ENCODE measurements at places on chromosomes 3 and 15.
A peak's percentile ranks its signal among the peaks of the same experiment; 100 is the strongest.

GRCh38 chr15:65423976-65424679, 1.4 kb upstream of the IGDCC4 start:
- H3K4me3 ChIP-seq = no peak overlapping the region
- peaks cover 5% of the 10 kb centered on the region for H3K27me3 ChIP-seq
- H3K36me3 ChIP-seq = no peaks in the 10 kb centered on the region
- no peak for DNase-seq
- peaks cover 13% of the 10 kb centered on the region for H3K4me1 ChIP-seq

DNA sequence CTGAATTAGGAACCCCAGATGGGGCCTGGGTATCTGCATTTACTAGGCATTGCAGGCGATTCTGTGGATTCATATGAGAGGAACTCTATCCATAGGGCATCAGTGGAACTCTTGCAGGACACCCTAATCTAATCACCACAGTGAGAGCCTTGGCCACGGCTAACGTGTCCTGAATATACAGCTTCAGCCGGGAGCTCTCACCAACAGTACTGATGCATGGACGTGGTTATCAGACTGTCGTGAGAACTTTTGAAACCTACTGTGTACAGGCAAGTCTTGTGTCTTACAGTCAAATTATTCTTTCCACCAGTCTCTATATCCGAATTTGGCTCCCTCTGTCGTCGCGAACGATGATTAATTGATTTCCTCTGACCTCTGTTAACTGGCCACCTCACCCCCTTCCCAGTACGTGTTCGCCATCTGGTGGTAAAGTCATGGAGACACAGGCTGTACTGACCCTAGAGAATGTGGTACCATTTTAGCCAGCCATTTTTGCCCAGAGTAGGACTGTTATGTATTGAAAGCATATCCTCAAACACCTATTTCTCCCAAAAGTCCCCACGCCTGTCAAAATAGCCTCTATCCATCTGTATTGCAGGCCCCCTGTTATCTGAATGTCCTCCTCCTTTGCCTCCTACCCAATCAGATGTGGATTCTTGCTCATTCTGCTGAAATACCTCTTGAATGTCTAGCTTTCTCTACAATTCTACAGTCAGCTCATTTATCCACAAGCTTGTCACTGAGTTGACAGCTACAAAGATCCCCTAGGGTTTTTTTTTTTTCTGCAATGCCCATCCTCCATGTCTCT, 39.7 kb downstream of the GLDN start:
- no peak overlapping the region for H3K4me3 ChIP-seq
- peak; percentile 54 for DNase-seq
- no peak overlapping the region for H3K27ac ChIP-seq
- H3K27me3 ChIP-seq = no peaks in the 10 kb centered on the region
- no peaks in the 10 kb centered on the region for H3K36me3 ChIP-seq

DNA sequence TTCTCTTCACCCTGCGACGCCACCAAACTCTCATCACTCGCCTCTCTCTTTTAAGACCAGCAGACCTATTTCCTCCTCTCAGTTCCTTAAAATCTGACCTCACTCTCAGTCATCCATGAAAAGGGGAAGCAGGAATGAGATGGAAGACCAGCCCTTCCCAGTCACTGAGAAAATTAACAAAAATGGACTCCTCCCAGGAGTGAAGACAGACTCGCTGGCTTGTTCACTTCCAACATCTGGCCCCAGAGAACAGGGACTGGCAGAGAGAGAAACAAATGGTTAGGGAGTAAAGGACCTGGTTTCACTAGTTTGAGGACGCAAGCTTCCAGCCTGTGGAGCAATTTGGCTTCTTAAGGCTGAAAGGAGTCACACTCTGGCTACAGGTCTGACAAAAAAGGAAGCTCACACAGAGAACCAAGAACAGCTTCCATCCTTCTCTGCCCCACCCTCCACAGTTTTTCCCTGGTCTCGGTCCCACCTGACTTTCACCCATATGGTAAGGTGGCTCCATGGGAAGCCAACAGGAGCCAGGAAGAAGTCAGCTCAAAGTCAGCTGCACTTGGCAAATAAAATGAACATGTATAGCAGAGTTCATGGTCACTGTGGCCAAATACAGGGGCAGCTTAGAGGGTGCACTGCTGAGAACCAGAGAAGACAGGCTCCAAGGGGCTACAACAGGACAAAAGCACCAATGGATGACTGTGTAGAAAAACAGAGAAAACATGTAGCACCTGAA, 57.2 kb downstream of the ITGB5 start:
- no peak for DNase-seq
- peak overlapping the region; percentile 7 for H3K27ac ChIP-seq
- no peak overlapping the region for H3K4me3 ChIP-seq
- H3K36me3 ChIP-seq = peaks cover 12% of the 10 kb centered on the region
- peaks cover 26% of the 10 kb centered on the region for H3K4me1 ChIP-seq

DNA sequence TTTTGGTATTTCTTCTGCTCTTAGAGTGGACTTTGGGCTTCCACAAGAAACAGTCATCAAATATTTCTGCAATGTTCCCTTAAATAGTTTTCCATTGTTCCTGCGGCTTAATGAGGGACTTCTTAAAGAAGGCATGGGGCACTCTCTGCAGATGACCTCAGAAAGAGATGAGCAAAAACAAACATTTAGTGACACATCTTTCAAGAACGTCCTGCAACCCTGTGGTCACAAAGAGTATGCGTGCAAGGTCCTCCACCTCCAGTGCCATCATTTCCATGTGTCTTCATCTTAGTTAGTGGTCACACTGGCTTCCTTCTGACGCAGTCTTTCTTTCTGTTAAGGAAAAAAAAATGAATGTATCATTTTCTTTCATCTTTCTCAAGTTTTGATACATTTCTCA, 56.2 kb downstream of the GREM1 start:
- no peaks in the 10 kb centered on the region for H3K4me1 ChIP-seq
- H3K36me3 ChIP-seq = no peaks in the 10 kb centered on the region
- no peaks in the 10 kb centered on the region for H3K27me3 ChIP-seq

DNA sequence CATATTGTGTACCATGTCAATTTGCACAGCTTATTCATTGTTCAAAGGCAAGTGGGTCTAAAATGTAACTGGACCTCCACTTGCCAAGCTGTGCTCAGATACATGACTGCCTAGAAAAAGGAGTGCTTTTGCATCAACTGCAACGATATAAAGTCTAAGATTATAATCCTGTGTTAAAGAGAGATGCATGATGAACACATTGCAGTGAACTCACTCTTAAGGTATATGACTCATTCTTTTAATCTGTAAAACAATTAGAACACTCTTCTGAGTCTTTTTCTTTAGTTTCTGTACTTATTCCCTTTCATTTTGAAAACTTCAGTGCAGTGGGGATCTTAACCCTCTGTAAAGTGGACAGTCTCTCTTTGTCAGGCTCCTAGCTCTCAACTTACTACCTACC, 982.8 kb downstream of the ROBO1 start:
- H3K36me3 ChIP-seq = no peaks in the 10 kb centered on the region
- H3K27ac ChIP-seq = no peak overlapping the region
- no peaks in the 10 kb centered on the region for H3K27me3 ChIP-seq
- no peaks in the 10 kb centered on the region for H3K4me1 ChIP-seq
- no peak for DNase-seq

GRCh38 chr3:12922881-12923431, 81.6 kb upstream of the RPL32 start:
- no peak overlapping the region for H3K27ac ChIP-seq
- no peaks in the 10 kb centered on the region for H3K27me3 ChIP-seq
- H3K36me3 ChIP-seq = peaks cover 3% of the 10 kb centered on the region
- peaks cover 63% of the 10 kb centered on the region for H3K4me1 ChIP-seq

Data from heart left ventricle (tissue), 16 donors.